Activated T-cell treated with anti-CD3 and anti-CD28 coated beads, Interleukin-2, amount 50 U/mL, for 72 hours (primary cell): ENCODE measurements at places on chromosomes 2 and 18.

DNA sequence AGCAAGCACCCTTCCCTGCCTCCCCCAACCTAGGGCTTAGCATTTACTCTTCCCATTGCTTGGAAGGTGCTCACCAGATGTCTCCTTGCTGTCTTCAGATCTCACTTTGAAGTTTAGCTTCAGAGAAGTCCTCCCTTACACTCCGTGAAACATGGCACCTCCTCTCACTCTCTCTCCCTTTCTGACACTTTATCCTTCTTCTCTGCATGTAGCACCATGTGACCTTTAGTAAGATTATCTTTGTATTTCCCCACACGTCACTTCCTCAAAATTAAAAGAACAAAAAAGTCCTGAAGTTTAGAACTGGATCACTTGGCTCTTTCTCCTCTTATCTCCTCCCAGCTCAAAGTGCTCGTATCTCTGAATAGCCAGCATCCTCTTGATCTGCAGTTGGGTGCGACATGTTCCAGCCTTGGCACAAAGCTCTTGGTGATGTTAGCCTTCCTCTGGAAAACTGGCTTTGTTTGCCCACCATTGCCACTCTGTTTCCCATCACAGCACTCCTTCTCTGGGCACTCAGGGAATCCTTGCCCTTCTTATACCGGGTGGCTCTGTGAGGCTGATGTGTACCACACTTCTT, 40.6 kb upstream of the EPAS1 start:
- no peak overlapping the region for H3K27ac ChIP-seq
- no peaks in the 10 kb centered on the region for H3K4me1 ChIP-seq
- H3K27me3 ChIP-seq, result peaks cover 9% of the 10 kb centered on the region
- no peak for DNase-seq
- H3K36me3 ChIP-seq, result no peaks in the 10 kb centered on the region
- H3K4me3 ChIP-seq, result no peak overlapping the region

GRCh38 chr18:28113271-28114029, 63.5 kb downstream of the CDH2 start:
- no peaks in the 10 kb centered on the region for H3K4me1 ChIP-seq
- DNase-seq, result no peak
- H3K36me3 ChIP-seq, result no peaks in the 10 kb centered on the region
- H3K27ac ChIP-seq, result no peak overlapping the region
- H3K27me3 ChIP-seq, result no peaks in the 10 kb centered on the region
- H3K4me3 ChIP-seq, result no peak overlapping the region

GRCh38 chr2:85511008-85511811, 27.8 kb upstream of the MAT2A start:
- no peak overlapping the region for H3K27ac ChIP-seq
- DNase-seq, result no peak
- no peak overlapping the region for H3K4me3 ChIP-seq
- H3K27me3 ChIP-seq, result no peaks in the 10 kb centered on the region
- no peaks in the 10 kb centered on the region for H3K36me3 ChIP-seq
- H3K4me1 ChIP-seq, result no peaks in the 10 kb centered on the region

DNA sequence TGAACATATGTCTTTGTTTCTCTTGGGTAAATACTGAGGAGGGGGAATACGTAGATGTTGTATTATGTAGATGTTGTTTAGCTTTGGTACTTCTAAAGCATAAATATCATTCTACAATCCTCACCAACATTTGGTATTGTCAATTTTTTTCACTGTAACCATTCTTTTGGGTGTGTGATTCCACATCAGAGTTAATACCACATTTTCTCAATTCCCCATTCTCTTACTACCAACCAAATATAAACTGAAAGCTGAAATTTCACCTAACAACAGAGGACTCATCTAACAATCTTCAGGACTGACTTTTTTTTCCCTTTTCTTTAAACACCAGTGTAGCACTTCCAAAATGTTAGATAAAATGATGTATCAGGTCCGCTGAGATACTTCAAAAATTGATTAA, 120.7 kb upstream of the RIOK3 start:
- H3K27me3 ChIP-seq, result no peaks in the 10 kb centered on the region
- no peak overlapping the region for H3K27ac ChIP-seq
- H3K36me3 ChIP-seq, result no peaks in the 10 kb centered on the region

DNA sequence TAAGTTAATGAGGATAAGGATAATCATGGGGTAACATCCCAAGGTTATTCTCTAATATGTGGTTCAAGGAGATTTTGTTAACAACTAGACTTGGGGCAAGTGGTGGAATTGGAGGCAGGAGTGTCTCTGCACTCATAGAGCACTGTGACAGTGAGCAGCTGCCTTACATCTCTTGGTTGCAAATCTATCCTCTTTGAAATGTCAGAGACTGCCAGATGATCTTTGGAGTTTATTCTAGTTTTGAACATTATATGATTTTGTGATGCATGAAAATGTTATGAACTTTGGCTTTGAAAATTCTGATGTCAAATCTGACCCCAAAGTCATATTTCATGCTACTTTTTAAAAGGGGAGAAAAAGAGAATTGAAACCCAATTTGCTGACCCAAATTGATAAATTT, 861.1 kb downstream of the CNTNAP5 start:
- H3K36me3 ChIP-seq, result no peaks in the 10 kb centered on the region
- no peaks in the 10 kb centered on the region for H3K27me3 ChIP-seq
- DNase-seq, result no peak
- no peak overlapping the region for H3K27ac ChIP-seq
- H3K4me3 ChIP-seq, result no peak overlapping the region
- H3K4me1 ChIP-seq, result no peaks in the 10 kb centered on the region

DNA sequence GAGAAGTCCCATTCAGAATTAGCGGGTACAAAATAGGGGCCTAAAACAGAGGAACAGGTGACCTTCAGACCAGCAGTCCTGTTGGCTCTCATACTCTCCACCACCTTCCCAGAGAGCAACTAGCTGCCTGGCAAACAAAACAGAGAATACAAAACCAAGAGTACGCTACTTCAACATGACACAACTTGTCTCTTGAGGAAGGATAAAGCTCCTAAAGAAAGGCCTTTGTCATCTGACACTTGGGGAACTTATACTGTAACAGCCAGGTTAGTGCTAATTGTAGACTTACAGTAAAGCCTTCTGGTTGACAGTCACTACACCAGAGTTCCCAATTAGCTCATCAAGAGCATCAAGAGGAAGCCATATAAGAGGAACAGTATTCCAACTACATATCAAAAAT, 282.1 kb upstream of the NT5C1B start:
- no peaks in the 10 kb centered on the region for H3K36me3 ChIP-seq
- H3K4me3 ChIP-seq, result no peak overlapping the region
- H3K27ac ChIP-seq, result no peak overlapping the region
- DNase-seq, result no peak
- H3K4me1 ChIP-seq, result no peaks in the 10 kb centered on the region
- H3K27me3 ChIP-seq, result no peaks in the 10 kb centered on the region
